EL (cell line): ENCODE measurements at places on chromosomes 6 and 20.

DNA sequence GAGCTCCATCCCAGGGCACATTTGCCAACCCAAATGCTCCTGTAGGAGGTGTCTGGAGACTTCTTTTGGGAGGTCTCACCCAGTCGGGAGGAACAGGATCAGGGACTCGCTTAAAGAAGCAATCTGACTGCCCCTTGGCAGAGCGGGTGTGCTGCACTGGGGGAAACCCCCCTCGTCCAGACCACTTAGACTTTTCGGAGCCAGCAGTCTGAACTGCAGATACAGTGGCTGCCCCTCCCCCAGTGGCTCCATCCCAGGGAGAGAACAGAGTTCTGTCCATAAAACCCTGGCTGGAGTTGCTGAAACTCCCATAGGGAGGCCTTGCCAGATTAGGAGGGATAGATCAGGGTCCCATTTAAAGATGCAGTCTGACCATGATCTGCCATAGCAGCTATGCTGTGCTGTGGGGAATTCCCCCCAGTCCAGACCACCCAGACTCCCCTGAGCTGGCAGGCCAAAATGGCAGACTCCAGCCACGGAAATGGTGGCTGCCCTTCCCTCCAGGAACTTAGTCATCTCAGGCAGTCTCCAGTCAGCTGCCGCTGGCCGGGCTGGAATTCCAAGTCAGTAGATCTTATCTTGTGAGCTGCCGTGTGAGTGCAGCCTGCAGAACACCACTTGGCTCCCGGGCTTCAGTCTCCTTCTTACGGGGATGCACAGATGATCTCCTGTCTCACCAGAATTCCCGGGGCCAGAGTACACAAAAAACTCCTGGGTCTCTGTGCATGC lies 278.1 kb upstream of the SASH1 start:
- DNase-seq, result peak; percentile 81

- no peak for DNase-seq
Measured at GRCh38 chr6:33761581-33761921, 14.8 kb upstream of the IP6K3 start.

- peak; percentile 51 for DNase-seq
Measured at GRCh38 chr20:39825950-39826349, 863.1 kb downstream of the MAFB start.

- peak; percentile 37 for DNase-seq
Measured at GRCh38 chr20:33584976-33585375, 77.2 kb upstream of the C20orf144 start.

- no peak for DNase-seq
Measured at GRCh38 chr6:23736577-23736976, 389.4 kb upstream of the NRSN1 start.

DNA sequence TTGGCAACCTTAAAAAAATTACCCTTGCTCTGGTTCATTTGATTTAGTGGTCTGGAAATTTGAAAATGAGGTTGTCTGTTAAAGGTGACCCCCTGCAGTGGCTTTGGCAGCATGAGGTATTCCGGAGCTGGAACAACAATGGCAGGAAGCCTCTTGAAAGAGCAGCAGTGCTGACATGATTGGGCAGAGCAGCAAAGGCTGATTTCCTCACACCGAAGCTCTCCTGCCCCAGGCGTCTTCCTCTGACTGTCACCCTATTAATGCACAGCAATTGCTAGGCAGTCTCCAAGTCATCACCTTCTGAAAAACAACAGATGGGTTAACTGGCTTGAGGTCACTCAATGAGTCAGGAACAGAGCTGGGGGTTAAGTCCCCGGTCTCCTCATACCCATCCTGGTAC lies 241.8 kb upstream of the MMS22L start:
- peak; percentile 3 for DNase-seq

DNA sequence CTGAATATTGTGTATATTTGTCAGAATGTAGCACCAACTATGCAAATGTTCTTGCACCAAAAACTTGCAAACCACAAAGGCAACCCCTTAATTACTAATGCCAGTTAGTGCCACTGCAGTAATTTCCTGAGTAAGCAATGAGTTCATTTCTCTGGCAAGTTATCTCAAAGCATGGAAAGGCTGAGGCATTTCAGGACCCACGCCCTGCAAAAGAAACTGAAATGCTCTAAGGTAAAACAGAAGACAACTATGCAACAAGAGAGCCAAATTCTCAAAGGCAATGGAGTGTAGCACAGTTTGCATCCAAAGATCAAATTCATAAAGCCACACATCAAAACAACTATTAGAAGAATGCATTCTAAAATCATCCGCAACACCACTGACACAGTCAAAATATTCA lies 994.4 kb downstream of the EYS start:
- no peak for DNase-seq

- DNase-seq, result peak; percentile 86
Measured at GRCh38 chr6:45421709-45422502, 44.2 kb upstream of the SUPT3H start.

DNA sequence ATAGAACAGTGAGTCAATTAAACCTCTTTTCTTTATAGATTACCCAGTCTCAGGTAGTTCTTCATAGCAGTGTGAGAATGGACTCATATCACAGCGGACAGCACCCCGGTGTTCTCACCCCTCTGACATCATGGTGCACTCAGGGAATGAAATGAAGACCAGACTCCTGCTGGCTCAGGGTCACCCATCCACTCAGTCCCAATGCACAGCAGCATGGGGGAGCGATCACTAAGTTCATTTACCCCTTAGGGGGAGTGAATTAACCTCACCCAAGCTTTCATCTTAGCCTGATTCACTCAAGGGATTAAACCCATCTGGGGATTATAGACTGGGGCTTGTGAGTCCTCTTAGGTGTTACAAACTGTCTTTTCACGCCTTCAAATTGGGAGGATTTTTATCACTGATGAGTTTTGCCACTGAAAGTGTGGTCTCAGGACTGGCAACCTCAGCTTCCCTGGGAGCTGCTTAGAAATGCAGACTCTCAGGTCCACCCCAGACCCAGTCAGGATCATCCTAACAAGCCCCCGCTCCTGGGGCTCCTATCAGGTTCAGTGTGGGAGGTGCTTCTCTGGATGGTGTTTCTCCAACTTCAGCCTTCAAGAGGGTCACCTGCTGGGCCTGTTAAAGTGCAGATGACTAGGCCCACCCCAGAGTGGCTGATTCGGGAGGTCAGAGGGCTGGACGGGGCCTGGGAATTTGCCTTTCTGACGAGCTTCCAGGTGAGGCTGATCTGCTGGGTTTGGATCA lies 44.3 kb upstream of the FRMD1 start:
- DNase-seq, result no peak

DNA sequence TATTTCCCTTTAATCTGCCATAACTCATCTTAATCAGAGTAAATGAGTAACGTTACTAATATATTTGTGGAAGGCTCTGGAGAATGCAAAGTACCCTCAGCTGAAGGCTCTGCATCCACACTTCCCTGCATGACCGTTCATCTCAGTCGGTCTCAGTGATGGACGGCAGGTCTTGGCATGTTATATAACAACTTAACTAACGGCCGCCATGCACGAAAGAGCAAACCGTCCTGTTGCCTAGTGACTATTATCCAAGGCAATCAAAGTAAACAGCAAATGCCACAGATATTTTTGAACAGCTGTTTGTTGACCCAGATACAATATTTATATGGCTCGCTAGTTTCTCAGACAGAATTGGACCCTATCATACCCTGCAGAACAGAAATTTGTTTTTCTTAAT lies 194.9 kb upstream of the SMLR1 start:
- DNase-seq, result no peak

GRCh38 chr6:31567531-31568370 lies 4.3 kb upstream of the LTA start:
- no peak for DNase-seq
